ENCODE measurements at places on chromosomes 7 and 10.

DNA sequence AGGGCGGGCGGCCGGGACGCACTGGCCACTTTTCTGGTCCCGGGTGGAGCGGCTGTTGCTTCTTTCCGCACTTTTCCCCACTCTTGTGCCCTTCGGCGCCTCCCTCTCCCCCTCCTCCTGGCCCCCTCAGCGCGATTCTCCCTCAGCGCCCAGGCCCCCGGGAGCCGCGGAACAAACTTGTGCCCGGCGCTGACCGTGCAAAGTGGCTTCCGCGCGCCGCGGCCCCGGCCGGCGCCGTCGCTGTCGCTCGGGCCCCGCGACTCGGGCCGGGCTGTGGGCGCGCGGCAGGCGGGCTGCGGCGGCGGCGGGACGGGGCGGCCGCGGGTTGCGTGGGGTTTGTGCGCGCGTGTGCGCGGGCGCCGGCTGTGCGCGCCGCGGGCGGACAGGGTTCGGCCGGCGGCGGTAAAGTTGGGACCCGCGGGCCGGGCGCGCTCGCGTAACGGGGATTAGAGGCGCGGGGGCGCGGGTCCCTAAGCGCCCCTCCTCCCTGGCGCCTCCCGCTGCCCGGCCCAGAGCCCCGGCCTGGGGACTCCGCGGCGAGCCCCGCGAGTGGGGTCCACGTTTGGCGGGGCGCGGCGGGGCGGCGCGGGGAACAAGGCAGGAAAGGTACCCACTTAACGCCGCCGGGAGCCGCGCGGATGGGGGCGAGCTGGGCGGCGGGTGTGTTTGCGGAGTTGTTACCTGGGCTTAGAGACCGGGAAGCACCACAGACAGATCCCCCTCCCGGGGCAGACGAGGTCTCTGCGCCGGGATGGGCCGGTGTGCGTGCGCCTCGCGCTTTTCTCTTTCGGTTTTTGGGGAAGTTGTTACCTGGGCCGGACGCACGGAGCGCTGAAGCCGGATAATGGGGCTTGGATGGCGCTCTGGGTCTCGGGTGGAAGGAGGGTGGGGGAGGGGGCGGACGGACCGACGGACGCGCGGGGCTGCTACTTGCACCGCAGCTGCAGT is 860 bp downstream of the ZEB1 start:
- DNase-seq = peak; percentile 27

GRCh38 chr7:72924386-72924732 is 536 bp upstream of the POM121 start:
- no peak for DNase-seq

DNA sequence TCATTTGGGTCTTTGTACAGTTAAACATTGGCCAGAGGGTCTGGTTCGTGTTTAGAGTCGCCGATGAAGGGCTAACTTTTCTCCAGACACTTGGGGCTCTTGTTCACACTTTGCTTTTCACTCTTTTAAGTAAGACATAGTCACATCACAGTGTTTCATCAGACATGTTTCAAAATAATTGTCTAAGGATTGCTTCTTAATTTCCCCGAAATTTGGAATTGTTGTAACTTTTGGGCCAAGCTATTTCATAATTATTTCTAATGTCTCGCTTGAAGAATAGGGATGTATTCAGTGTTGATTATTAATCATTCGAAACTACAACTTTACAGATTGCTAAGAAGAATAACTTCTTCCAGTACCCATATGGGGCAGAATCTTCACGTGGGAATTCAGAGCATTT is 92.8 kb downstream of the TCF7L2 start:
- no peak for DNase-seq

DNA sequence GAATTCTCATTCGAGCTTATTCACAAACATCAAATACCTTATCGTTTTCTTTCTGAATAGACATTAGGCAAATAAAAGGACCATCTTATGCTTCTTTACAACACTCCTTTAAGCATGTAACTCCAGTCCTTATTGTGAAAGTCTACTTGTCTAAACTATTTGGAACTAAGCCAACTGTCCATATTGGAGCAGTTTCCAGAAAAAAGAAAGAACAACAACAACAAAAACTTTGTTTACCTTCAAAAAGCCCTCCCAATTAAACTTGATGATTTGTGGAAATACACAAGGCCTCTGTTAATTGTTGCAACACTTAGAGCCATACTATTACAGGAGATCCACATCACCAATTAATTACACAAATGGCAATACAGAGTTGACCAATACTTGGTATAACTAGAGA is 163.6 kb downstream of the GALNT11 start:
- DNase-seq = no peak

GRCh38 chr10:123512901-123513775 is 153.0 kb upstream of the GPR26 start:
- no peak for DNase-seq

DNA sequence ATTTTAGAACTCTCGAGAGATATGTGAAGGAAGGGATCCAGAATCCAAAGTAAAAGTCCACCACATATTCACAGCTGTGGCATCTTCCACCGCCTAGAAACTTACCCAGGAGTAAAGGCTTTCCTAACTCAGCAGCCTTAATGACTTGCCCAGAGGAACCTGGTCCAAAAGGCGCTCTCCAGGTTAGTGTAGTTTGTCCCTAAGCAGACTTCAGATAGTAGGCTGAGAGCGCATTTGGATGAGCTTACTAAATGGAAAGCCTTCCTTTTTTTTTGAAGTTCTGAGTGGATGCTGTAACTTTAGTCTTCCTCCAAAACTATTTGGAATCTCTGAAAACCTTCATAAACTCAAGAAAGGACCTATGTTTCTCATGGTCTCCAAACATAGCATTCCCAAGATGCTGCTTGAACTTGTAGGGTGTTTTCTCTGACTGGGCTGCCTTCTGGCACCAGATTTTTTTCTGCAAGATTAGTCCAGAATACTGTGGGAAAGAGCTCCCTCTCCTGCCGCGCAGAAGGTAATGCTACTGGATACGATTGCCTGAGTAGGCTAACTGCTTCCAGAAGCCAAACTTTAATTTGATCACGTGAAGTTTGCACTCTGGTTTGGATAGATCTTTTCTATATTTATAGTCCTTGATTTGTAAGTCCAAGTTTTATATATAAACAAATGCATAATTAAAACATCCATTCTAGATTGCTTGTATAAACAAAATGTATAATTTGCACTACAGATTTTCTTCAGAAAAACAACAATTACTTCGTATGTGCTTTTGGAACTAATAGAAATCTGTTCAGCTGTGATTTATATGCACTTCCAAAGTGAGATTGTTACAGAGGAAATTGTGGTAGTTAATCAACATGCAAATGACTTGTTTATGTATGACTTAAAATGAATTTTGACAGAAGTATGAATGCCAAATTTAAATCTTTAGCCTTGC is 19.6 kb upstream of the GPR37 start:
- DNase-seq = peak; percentile 68

DNA sequence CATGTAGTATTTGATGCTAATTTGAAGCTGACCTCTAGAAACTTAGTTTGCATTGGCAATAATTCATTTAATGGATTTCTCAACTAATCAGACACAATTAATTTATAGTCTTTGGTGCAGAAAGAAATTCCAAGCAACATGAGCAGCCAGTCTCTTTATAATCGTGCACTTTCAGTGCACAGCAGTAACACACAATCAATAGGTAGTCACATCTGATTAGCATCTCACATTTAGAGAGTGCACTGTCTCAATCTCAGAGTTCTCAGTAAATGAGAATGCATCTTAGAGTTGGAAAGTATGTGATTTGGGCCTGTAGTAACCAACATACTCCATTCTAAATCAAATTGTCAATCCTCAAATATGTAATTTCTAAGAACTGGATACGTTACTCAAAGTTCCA is 377.6 kb downstream of the POM121L12 start:
- DNase-seq = no peak

GRCh38 chr7:3807824-3808223 is 506.8 kb downstream of the SDK1 start:
- DNase-seq = no peak

DNA sequence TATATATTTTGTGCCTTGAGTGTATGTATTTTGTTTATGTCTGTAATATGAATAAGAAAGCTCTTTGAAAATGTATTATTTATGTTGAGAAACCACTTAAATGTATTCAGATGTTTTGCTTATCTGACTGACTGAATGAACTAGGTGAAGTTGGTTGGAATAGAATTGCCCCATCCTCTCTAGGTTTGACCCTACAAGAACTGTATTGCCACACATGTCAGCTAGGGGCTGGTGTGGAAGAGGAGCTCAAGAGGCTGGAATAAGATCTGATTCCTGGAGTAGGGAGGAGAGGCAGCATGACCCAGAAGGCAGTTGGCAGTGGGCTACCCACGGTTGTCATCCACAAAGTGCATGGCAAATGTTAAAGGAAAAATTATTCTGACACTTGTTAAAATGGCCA is 9.1 kb downstream of the SSMEM1 start:
- no peak for DNase-seq

DNA sequence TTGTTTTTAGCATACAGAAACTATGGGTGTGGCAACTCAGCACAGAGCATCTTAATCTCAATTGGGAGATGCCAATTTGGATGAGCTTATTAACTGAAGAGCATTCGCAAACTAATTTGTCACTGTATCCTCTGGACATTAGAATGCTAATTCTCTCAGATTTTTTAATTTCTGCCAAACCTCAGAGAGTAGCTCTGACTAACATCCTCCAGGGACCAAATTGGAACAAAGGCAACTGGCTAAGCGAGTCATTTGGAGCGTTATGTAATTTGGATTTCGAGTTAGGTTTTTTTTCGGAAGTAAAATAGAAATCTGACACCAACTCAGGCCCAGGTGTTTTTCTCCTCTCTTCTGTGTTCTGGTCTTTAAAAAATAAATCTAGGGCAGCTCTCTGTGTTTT is 201.9 kb downstream of the BMPER start:
- no peak for DNase-seq

- DNase-seq = no peak
Observed at GRCh38 chr10:132957131-132957530, 14.8 kb upstream of the CFAP46 start.

DNA sequence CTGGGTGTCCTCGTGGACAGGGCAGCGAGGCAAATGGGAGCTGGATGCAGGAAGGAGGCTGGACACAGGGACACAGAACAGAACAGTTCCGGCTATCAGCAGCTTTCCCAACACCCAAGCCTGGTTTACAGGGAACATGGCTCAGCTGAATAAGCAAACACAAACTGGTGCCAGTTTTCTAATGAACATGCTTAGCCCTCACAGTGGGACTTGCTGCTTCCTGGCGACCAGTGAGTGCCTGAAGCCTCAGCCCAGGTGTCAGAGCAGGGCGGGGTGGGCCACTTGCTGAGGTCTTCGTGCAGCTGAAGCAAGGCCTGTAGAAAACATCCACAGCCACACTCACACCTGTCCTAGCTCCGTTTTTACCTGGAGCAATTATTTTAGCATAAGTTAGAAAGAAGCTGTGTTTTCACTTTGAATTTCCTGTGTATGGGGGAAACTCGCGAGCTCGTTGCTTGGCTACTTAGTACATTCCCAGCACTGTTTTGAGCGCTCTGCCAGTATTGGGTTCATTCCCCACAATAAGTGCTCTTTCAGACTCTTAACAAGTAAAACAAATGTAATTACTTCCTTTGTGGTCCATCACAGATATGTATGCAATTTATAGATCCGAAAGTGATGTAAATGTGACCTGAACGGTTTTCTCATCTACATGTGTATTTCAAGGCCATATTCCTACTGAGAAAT is 261.2 kb upstream of the SHH start:
- no peak for DNase-seq

DNA sequence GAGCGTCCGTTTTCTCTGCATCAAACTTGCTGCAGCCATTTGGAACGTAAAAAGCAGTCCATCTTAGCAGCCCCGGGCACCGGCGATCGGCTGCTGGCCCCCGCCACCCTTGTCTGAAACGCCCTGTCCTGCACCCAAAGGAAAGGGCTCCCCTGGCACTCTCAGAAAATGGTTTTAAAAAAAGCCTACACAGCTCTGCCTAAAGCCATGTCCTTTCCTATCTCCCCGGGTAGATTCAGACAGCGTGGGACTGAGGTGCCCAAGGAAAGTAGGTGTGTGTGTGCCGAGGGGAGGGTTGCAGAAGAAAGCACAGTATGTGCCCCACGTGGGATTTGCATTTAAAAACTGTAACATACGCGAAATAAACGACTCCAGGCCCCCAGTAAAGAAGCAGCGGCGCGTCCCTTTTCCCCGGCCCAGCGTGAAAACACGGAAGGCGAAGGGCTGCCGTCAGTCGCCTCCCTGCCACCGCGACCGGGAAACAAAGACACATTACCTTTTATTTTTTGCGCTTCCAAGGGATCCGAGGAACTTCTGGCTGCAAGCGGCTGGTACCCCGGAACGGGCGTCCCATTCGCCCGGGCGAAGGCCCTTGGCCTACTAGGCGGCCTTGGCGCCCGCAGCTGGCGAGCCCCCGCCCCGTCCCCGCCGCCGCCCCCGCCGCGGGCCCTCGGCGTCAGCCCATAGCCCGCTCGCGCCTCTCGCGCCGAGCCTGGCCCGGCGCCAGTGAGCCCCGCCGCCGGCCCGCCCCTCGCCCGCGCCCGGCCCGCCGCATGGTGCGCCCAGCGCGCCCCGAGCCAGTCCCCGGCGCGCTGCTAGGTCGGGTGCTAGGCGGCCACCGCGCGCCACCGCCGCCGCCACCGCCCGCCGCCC is 304.6 kb downstream of the PRPF18 start:
- DNase-seq = no peak

DNA sequence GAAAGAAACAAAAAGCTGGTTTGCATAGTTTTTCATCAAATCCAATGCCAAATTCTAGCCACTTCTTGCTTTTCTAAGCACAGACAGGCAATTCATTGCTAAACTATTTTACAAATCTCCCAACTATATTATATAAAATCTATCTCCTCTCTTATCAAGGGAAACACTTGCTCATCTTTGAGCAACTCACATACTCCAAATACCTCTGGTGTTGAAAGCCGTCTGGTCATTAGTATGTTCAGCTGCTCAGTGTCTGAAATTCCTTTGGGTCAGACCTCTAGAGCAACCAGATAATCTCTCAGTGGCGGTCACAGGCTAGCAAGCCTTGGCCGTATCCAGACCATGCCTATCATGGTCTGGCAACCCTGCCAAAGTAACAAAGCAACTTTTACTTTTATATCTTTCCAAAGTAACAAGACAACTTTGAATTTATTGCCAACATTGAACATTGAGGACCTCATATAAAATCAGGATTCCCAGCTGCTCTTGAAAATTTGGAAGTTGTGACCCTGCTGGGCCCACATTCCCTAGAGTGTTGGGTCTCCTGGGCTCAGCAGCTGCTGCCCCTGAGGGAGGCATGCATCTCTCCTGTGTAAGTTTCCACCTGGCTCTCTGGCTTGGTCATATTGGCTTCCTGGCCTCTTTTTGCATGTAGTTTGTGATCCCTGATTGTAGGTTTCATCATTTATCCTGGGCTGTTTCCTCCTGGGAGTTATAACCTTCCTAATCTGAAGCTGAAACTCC is 56.8 kb upstream of the LANCL2 start:
- no peak for DNase-seq

DNA sequence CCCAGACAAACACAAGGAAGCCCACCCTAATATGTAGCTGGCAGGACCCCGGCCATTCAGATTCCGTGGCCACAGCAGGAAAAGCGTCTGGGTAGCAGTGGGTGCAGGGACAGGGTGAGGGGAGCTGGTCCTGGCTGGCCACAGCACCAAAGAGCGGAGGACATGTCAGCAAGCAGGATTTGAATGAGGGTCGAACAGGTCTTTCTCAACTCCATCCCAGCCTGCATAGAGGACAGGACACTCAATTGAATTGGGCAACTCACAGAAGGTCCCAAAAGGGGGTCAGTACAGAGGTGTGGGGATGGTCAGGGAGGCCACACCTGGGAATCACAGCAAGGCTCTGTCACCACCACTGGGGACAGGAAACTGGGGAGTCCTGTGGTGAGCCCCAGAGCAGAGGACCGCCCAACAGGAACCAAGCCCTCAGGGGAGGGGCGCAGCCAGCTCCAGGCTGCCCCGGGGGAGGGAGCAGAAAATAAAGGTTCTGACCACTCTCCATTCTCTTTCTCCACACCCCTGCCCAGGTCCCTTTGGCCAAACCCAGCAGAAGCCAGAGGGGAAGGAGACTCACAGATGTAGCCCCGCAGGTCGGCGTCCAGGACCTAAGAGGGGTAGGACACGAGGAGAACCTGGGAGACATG is 108.7 kb upstream of the PPP2R2D start:
- no peak for DNase-seq
